ENCODE measurements at places on chromosomes 6 and 20.

- peak overlapping the region; percentile 99 for H3K27ac ChIP-seq
- peak overlapping the region; percentile 86 for H3K4me3 ChIP-seq
Measured at GRCh38 chr6:44126320-44127149, 717 bp downstream of the MRPL14 start.

GRCh38 chr6:90610301-90610750 lies 23.5 kb upstream of the MAP3K7 start:
- H3K36me3 ChIP-seq: no peaks in the 10 kb centered on the region
- peak overlapping the region; percentile 52 for H3K27ac ChIP-seq
- H3K4me1 ChIP-seq: peaks cover 10% of the 10 kb centered on the region
- peaks cover 66% of the 10 kb centered on the region for H3K27me3 ChIP-seq

GRCh38 chr20:43262341-43262740 lies 72.6 kb upstream of the PTPRT start:
- DNase-seq: no peak
- H3K4me1 ChIP-seq: no peaks in the 10 kb centered on the region
- H3K27ac ChIP-seq: no peak overlapping the region

DNA sequence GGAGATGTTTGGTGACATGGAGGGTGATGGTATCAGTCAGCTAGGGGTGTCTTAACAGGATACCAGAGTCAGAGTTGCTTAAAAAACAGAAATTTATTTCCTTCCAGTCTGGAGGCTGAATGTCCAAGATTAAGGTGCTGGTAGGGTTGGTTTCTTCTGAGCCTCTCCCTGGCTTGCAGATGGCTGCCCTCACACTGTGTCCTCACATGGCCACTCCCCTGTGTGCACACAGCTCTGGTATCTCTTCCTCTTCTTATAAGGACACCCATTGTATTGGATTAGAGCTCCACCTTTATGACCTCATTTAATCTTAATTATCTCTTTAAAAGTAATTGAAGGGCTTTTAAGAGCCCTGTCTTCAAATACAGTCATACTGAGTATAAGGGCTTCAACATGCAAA lies 431.8 kb upstream of the MMS22L start:
- H3K36me3 ChIP-seq: no peaks in the 10 kb centered on the region
- no peak overlapping the region for H3K27ac ChIP-seq
- no peaks in the 10 kb centered on the region for H3K27me3 ChIP-seq
- H3K4me3 ChIP-seq: no peak overlapping the region
- DNase-seq: no peak
- no peaks in the 10 kb centered on the region for H3K4me1 ChIP-seq

- H3K27ac ChIP-seq: no peak overlapping the region
- peaks cover 16% of the 10 kb centered on the region for H3K27me3 ChIP-seq
- no peak for DNase-seq
- H3K4me3 ChIP-seq: no peak overlapping the region
Measured at GRCh38 chr6:129267028-129267427, 384.1 kb downstream of the LAMA2 start.

- H3K4me1 ChIP-seq: peaks cover 17% of the 10 kb centered on the region
- H3K4me3 ChIP-seq: peak overlapping the region; percentile 87
- DNase-seq: peak; percentile 78
- H3K27me3 ChIP-seq: peaks cover 29% of the 10 kb centered on the region
- H3K36me3 ChIP-seq: no peaks in the 10 kb centered on the region
- H3K27ac ChIP-seq: peak overlapping the region; percentile 85
Measured at GRCh38 chr20:11891077-11891775, 26.5 kb upstream of the BTBD3 start.

- H3K36me3 ChIP-seq: peaks cover 1% of the 10 kb centered on the region
- no peaks in the 10 kb centered on the region for H3K27me3 ChIP-seq
- peaks cover 52% of the 10 kb centered on the region for H3K4me1 ChIP-seq
- peak overlapping the region; percentile 8 for H3K27ac ChIP-seq
- no peak for DNase-seq
Measured at GRCh38 chr6:37512400-37513011, 12.8 kb upstream of the CCDC167 start.

GRCh38 chr20:13101276-13101675 lies 92.5 kb downstream of the SPTLC3 start:
- no peaks in the 10 kb centered on the region for H3K4me1 ChIP-seq
- H3K27me3 ChIP-seq: peaks cover 2% of the 10 kb centered on the region
- H3K27ac ChIP-seq: no peak overlapping the region

All from activated CD4-positive, alpha-beta T cell treated with anti-CD3 and anti-CD28 coated beads, Interleukin-2, amount 10 ng/mL, durations not matched to agents 24 days and 14 days (primary cell).